GM18507 (cell line): ENCODE measurements at places on chromosomes 11 and 22.

DNA sequence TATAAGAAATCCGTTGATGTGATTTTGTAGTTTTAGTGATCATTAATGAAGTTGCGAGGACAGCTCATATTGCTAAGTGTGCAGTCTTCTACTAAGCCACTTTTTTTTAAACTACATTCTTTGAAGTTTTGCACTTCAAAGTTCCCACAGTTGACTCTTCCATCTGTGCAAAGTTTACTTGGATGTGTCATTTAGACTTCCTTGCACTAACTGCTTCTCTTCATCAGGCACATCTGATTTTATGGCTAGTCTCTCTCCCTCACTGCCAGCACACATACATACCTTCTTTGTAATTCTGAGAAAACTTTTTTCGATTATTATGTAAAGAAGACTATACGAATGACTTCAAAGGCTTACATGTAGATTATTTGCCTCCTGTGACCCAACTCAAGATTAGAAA, 250.0 kb downstream of the DYNC2H1 start:
- DNase-seq, result no peak

DNA sequence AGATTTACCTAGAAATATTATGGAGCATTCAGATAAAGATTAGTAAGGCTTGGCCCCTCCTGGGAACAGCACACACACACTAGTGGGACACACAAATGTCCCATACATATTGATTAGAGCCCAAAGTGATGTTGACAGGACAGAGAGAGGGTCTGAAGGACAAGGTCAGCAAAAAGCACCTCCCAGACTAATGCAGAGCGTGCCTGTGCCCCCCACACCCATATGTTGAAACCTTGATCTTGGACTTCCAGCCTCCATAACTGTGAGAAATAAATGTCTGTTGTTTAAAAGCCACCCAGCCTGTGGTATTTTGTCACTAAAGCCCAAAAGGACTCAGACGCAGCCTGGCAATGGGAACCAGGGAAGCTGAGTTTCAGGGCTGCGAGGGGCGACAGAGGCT, 27.6 kb downstream of the LRFN4 start:
- DNase-seq, result no peak

GRCh38 chr11:112533682-112534081, 273.0 kb upstream of the PLET1 start:
- DNase-seq, result no peak

- no peak for DNase-seq
Observed at GRCh38 chr22:44493206-44493605, 4.8 kb downstream of the RTL6 start.
